ENCODE measurements at places on chromosomes 6 and 20.

DNA sequence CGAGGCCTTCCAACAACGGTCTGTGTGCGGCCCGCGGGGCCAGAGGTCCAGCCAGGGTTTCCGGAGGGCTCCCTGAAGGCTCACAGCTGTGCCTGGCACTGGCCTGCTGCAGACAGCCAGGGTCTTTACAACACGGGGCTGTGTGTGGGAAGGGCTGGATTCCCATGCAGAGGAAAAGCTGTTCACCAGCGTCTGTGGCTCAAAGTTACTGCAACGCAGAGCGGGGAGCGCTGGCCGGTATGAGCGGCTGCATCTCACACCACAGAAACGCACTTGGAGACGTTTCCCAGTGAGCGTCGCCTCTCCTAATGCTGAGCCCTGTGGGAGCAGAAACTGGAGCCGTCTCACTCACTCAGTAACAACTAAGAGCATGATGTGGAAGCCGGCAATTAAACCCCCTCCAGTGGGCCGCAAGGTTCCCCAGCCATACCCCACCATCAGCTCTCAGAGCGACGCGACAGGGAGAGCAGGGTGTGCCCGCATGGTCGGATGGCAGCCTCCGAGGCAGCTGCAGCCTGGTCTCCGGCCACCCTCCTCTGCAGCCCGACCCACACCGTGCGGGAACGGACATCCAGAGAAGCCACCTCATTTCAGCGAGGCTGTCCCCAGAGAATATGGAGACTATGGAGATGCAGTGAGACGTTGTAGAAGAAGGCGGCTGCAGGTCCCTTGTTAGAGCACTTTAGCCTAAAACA, 42.6 kb downstream of the DLL1 start:
- DNase-seq = no peak

DNA sequence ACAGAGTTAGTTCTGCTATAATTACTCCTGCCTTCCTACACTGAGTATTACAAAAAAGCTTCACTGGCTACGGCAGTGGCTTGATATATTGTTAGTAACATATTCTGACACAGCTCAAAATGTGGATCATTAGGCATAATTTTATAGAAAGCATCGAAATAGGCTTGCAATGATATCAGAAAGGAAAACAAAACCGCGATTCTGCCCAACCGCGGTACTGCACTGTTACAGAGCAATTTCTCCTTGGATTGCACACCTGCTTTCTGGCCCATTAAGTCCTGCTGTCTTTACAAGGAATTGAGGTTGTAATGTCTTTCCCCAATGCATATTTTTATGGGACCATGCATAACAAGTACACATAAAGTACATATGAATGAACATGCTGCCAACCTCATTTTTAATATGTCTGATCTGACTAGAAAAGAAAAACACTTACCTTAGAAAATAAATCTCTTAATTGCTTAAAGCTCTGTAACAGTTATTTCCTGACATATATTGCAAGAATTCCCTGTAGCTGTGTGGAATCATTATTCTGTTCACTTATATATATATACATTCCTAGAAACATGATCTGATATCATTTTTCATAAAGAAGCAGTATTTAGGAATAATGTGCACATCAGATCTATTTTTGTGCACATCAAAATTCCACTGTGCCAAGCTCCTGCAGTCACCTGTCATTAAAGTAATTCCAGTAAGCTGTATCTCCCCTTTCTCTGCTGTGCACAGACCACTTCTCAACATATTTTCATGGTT, 763.9 kb downstream of the HACE1 start:
- DNase-seq = no peak

GRCh38 chr6:158835616-158836221, 16.6 kb upstream of the EZR start:
- DNase-seq = peak; percentile 35

GRCh38 chr6:71245265-71246049, 43.2 kb upstream of the OGFRL1 start:
- DNase-seq = no peak

DNA sequence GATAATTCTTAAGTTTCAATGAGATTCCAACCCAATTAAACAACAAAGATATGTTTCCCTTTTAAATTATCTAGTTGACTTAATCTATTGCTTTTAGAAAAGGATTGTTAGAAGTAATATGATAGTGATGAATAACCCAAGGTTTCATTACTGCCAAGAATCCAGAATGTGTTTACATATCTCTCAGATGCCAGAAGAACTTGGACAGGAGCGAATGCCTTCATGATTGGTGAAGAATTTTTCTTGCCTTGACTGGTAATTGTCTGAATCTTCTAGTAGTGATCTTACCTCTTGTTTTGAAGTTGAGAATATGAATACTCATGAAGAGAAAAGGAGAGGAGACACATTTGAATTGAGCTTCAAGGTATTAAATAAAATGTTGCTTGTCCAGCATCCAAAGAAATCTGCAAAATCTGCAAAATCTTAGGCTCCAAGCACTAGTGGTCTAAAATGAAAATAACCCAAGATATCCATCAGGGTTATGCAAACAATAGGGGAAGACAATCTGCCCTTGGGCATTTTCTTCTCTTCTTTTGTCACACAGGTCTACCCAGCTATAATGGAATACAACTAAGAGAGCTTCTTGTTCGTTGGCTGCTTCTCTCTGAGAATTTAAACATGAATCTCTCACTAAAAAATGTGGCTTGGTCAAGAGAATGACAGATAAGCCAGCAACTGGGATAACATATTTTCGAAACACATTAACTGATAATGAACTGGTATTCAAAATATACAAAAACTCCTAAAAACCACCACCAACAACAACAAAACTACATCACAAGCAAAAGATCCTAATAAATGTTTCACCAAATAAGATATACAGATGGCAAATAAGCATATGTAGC, 928.9 kb downstream of the EYS start:
- DNase-seq = no peak

DNA sequence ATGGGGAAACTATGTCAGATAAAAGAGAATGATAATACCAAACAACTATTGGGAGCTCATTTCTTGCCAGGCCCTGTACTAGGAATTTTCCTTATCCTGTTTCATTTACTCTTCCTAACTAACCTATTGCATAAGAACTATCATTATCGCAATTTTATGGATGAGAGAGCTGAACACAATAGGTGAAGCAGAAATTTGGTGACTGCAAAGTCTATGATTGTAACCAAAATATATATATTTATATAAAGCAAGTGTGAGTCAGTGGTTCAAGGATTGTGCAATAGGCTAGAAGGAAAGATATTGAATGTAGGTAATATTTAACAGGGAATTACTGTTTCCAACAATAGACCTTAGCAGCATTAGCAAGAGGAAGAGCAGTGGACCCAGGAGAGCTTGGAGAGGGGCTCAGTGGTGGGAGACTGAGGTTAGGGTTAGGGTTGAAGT, 181.1 kb upstream of the TENT5A start:
- no peak for DNase-seq

DNA sequence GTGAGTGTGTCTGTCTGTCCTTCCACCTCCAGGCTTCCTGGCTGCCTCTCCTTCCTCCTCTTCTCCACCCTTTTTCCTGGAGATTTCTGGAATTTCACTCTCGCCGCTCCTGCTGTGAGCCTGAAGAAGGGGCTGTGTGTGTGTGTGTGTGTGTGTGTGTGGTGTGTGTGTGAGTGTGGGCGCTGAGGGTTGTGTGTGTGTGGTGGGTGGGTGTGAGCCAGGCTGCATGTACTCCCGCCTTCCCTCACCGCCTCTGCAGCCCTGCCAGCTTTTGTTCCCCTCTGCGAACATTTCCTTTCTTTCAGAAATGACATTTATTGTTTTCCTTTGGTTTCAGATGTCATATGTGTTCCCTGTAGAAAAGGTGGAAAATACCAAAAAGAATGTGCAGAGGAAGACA, 76.0 kb downstream of the SRC start:
- DNase-seq = no peak

GRCh38 chr6:113149511-113149910, 707.6 kb upstream of the MARCKS start:
- no peak for DNase-seq

DNA sequence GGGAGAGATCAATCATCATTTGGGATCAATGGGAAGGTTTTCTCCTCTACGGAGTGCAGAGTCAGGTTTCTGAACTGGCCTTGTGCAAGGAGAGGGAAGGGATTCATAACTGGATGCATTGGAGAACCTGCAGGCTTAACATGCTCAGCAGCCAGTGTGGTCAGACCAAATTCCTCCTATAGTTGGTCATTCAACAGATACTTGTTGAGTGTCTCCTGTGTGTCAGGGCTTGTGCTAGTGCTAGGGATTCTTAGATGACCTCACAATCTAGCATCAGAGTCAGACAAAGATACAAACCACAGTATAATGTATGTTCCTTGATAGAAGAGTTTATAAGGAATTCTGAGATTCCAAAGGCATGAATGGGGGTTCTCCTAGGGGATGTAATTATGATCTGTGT, 23.9 kb downstream of the RALY start:
- no peak for DNase-seq

DNA sequence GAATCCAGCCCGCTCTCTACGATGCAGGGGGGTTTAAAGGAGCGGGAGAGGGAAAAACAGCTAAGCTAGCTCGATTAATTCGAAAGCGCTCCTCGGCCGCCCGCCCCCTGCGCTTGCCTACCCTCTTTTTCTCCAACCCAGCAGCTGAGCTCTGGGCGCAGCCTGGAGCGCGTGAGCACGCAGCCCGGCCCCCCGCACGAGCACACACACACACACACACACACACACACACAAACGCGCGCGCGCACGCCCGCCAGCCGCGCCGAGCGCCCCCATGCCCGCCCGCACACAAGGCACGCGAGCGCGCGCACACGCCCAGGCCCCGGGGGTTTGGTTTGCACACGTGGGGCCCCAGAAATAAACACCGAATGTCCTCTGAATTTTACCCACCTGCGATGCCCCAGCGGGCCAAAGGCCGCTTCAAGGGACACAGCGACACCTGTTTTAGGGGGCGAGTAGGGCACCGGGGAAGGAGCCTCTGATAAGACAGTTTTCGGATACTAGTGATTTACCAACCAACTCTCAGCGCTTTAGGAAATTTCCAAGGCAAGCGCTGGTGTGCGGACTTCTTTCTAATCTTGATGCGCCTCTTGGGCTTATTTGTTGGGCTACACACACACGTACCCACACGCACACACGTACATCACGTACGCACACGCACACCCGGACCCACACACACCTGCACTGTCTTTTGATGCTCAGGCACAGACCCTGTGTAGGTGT, 802 bp upstream of the NRN1 start:
- DNase-seq = no peak

GRCh38 chr6:6869094-6869493, 238.7 kb upstream of the RREB1 start:
- DNase-seq = no peak

- DNase-seq = no peak
Measured at GRCh38 chr6:159282421-159282820, 113.2 kb downstream of the FNDC1 start.

DNA sequence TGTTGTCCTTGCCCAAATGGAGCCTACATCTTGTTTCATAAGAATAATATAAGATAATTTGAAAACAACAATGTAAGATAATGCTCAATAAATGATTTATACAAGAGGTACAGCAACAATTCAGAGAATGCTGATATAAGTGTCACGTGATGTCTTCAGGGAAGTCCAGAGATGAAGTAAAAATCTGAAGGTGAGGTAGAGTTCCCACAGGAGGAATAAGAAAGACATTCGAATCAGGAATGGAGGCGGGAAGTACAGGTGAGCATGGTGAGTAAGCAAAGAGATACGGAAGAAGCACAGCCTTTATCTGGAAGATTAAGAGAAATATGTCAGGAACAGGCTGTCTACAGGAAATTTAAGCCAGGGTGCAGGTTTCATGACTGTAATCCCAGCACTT, 165.9 kb upstream of the MARCKS start:
- no peak for DNase-seq

GRCh38 chr20:60407011-60407771, 449.0 kb downstream of the CDH26 start:
- no peak for DNase-seq

DNA sequence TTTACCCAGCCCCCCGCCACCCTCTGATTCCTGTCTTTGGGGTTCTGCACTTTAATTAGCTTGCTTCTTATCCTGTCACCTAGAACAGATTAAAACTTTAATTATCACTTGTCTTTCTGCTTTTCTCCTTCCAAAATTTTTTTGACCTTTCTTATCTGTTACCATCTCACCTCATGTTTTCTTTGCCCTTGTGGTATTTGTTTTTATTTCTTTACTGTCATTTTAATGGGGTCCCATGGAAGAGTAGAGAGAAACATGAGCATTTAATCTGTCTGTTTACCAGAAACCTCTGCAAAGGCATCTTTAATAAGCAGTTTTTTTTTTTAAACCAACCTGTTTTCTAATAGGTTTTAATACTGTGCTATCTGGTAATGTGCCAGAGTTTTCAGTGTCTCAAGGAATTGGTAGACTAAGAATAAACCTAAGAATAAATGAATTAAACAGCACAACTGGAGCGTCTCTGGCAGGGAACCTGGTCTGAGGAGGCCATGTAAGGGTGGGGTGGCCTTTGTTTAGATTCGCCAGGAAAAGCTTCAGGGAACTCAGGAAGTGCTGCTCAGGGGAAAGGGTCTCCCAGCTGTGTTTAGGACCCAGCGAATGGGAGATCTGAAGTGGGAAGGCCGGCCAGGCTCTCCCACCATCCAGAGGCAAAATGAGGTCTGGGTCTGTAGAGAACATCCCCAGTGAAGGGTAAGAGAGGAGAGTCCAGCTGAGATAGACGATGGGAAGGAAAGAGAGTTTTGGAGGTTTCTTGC, 69.8 kb downstream of the ARID1B start:
- no peak for DNase-seq

DNA sequence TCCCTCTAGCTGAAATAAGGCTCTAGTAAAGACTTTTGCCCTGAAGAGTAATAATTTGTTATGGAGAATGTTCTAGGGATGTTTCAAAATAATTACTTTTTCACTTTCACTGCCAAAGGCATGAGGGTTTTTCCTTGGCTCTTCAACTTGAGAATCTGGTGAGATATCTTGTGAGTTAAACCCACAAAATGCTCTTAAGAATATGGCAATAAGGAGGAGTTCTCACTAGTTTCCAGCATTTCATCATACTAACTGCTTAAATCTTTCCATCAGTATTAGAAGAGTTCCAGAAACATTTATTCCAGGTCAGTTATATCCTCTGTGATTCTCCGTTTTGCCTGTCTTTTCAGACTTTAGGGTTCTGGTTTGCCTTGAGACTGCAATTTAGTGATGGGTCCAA, 785.6 kb upstream of the GJE1 start:
- no peak for DNase-seq

DNA sequence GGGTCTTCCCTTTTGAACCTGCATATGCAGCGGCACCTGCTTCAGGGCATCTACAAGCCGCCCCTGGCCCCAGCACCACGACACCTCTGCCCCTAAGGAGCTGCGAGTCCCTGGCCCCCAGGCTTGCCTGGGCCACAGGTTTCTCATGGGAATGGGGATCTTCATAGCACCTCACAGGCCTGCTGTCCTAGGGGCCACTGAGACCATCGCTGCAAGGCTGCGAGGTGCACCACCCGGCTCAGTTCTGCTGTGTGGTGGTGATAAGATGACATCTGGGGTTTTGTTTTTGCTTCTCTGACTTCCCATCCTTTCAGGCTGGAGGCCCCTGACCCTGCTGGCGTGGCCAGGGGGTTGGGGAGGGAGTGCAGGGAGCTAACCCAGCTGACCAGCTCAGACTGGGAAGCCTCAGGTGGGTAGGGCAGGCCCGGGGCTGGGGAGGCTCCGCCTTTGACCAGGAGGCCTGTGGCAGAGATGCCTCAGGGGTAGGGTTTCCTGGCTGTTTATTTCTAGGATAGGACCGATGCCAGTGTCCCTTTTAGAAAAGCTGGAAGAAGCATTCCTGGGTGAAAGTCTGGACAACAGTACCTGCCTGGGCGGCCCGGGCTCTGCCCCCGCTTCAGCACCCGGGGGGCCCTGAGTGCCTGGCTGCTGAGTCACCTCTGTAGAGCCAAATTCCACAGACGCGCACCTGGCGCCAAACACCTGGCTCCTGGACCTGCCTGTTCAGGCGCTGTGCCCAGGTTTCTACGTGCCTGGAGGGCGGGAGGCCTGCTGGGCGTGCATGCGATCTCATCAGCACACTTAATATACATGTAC, 264.7 kb downstream of the DLL1 start:
- no peak for DNase-seq
